ENCODE measurements at places on chromosomes 2 and 18. TPM values are rescaled to one million over a fixed set of nuclear protein-coding genes. Genes with fewer than 3 reads are reported as not detected.

- ATAC-seq: no peak
Measured at GRCh38 chr2:1704631-1705556, 39.4 kb downstream of the PXDN start.

Gene STARD6
- total RNA-seq: not detected

- no peak for ATAC-seq
Measured at GRCh38 chr2:81073412-81073811, 768.9 kb upstream of the LRRTM1 start.

Gene MAPK4
- 9.3 TPM for total RNA-seq

- no peak for ATAC-seq
Measured at GRCh38 chr18:6365385-6365784, 49.3 kb downstream of the L3MBTL4 start.

DNA sequence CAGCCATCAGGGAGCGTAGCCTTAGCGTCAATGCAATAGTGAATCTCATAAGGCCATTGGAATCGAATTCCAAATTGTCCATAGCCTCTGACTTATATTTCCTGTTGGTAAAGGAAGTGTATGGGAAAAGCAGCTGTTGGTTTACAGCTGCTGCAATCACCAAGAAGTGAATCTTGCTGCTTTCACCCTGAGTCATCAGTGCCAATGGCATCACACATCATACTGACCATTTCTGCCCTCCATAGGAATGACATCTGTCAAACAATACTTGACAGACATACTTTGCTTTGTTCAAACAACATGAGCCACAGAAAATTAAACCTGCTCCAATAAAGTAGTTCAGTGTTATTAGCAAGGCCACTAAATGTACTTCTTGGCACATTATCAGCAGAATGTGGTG is 111.2 kb upstream of the KLHL29 start:
- no peak for ATAC-seq

DNA sequence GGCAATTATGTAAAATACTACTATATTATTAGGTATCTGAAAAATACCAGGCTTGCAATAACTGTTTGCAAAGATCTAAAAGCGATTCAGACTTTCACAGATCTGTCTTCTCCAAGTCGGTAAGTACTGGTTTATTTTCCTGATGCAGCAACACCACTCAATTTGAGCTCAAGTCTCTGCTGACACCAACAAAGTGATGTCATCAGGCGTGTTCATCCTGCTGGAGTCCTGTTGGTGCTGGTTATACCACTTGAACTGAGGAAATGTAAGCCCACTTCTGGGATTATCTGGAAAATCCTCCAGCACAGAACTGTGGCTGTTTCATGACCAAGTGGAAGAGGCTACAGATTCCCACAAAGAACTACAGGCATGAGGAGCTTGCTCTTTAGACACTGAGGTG is 267.6 kb downstream of the BCL2 start:
- no peak for ATAC-seq

Gene MAIP1
- total RNA-seq: 18.7 TPM

DNA sequence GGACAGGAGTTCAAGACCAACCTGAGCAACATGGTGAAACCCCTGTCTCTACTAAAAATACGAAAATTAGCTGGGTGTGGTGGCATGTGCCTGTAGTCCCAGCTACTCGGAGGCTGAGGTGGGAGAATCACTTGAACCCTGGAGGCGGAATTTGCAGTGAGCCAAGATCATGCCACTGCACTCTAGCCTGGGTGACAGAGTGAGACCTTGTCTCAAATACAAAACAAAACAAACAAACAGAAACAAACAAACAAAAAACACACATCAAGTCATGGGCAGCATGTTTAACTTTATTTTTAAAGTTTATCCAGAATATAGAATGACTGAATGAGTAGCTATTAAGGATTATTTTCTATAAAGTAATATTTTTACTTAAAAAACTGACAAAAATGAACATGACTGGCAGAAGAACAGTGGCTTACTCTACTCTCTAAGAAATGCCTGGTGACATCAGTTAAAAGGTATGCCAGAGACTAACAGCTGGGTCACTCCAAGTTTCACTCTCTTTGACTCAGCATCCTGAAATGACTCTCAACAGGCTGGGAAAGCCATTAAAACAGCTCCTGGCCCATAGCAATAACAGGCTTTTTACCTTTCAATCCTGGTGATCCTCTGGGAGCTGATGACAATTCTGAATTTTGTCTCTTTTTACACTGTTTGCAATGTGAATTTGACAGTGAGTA is 281.6 kb upstream of the STON1 start:
- peak; percentile 87 for ATAC-seq

DNA sequence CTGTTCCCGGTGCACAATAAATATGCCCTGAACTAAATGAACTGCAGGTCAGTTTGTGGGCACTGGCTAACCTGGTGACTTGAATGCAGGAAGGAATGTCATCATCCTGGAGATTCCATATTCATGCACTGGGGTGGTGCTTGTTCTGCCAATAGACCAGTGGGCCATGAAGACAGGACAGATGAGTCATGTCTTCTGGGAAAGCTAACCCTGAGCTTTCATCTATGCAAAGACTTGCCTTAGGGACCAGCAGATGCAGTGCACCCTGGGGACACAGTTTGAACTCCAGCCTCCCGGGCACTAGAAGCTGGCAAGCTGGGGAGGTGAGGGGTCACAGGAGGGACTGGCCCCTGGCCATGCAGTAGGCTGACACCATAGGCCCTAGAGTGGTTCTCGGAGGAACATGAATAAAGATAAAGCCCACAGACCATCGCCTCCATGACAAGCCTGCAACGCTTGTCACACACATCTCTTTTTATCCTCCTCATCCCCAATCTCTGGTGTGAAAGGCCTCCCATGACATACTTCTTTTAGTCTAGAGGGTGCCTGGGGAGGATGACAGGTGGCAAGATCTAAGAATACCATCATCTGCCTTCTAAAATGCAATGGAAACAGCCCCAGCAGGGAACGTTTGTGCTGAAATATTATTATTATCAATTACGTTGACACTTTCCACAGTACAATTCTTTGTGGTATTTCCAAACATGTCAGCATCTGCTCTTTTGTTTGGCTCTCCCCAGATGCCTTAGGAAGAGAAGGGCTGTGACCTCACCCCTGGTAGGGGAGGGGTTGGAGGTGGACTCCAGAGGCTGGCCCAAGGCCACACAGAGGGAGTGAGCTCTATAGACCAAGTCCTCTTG is 267.4 kb upstream of the RAB6C start:
- ATAC-seq: no peak

Gene SULT1C4
- 4.5 TPM for total RNA-seq

Gene LYG2
- not detected for total RNA-seq

DNA sequence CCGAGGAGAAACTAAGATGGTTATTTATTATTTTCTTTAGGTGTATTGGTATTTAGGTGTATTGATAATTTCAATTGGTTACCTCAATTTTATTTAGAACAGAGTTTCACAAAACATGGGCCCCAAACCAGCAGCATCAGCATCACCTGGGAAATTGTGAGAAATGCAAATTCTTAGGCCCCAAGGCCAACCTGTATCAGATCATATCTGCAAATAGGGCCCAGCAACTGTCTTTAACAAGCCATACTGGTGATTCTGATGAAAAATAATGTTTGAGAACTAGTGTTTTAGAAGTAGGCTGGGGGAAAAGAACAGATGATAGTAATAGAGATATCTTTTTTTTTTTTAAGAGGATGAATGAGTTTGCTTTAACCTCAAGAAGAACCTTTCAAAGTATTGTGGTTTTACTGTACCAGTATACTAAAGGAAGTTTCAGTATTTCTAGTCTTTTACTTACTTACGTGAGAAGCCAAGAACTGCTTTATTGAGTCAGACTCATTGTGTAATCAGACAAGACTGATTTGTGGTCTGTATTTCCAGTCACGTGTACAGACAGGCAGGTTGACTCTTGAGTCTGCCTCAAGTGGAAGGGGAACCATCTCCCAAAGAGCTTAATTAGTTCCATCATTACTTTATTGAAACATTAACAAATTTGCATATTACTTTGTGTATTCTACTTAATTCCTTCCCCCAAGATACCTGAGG is 60.4 kb upstream of the GAREM1 start:
- no peak for ATAC-seq

GRCh38 chr2:47016172-47016913 is 100.7 kb upstream of the MCFD2 start:
- ATAC-seq: peak; percentile 67

DNA sequence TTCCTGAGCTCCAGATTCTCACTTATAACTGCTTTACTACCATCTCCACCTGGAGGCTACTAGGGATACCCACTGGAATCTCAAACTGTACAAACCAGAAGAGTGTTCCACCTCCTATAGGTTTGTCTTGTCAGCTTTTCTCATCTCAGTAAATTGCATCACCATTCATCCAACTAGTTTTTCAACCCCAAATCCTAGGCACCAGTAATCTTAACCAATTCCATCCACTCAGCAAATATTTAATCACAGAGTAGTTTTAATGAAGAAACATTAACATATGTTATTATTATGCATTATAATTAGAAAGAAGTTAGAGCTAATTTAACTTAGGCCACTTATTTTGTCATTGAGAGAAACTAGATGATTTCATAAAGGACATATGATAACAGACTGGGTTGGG is 635.0 kb downstream of the DCDC2C start:
- no peak for ATAC-seq

DNA sequence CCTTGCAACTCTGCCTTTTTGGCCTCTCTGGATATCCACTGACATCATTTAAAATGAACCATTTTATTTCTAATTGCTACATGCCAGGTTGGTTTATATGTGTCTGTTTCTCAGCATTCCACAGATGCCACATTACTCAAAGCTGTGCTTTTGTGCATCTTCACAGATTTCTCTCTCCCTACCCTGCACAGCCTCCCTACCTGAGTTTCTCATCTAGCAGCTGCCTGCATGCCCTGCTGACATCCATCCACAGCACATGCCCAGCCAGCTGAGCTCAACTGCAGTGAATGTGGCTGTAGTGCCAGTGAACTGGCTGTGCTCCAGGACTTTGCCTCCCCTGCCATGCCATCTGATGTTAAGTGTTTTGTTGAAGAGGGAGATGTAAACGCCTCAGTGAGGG is 44.5 kb downstream of the PKP4 start:
- no peak for ATAC-seq

- ATAC-seq: no peak
Measured at GRCh38 chr2:106126705-106127281, 67.3 kb downstream of the UXS1 start.

- no peak for ATAC-seq
Measured at GRCh38 chr2:43265421-43265820, 39.0 kb upstream of the ZFP36L2 start.

DNA sequence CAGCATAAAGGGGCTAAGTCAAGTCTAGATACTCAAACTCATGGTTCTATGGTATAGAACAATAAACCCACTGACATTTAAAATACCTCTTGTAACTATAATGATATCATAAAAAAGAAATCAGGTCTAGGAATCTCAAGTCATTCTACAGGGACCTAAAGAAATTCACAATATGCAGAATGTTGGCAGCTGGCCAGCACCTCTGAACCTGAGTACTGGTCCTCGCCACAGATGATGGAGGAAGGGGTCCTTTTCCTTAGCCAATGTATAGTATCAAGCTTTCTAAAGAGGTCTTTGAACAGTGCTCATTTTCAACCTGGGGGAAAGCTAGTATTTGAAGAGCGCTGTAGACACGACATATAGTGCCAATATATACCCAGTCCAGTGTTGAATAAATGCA is 108.4 kb upstream of the ITGB6 start:
- no peak for ATAC-seq

DNA sequence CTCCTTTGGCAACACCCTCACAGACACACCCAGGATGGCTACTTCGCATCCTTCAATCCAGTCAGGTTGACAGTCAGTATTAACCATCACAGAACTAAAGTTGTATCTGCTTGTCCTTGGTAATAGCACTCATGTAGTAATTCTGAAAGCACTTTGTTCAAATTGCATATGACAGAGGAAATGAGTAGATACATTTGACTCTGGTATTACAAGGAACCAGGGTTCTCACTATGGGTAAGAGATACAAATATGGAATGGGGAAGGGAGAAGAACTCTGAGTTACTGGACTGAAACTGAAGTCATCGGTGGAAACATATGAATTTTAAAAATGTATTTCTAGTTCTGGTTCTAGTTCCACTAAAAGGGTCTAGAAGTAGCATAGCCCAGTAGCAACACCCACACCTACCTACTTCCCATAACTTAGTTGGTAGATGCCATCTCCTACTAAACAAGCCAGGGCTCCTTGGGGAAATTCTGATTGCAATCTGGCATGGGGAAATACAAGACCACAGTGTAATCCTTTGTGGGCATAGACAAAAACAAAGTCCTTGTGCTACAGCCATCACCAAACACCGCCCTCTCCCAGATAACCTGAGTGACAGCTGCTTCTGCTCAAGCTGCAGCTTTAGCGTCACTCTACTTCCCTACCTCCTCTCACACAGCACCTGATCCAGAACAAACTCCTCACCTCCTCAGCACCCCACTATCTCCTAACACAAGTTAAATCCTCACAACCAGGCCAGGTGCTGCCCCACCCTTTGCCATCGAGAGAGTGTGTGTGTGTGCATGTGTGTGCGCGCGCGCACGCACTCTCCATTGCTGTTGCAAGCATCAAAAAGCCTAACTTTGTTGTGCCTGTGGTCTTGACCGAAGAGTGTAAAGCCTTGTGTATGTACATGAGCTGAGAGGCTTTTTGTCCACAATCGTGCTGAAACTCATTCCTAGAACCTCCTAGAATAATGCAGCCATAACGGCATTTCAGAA is 31.4 kb upstream of the CD226 start:
- no peak for ATAC-seq

DNA sequence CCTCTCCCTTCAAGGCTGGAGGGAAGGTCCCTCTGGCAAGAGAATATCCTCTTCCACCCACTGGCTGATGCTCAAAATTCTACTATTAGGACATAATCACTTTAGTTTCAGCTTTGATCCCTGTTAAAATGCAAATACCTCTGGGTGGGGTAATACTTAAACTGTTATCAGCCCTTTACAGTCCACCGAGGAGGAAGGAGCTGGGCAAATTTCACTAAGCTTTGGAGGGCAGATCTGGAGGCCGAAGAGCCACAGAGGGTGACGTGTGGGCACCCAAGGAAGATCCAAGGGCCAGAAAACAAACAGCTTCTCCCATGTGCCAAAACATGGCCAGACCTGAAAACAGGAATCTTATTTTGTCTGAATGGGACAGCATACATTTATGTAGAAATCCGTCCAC is 74.6 kb upstream of the BCL11A start:
- no peak for ATAC-seq

DNA sequence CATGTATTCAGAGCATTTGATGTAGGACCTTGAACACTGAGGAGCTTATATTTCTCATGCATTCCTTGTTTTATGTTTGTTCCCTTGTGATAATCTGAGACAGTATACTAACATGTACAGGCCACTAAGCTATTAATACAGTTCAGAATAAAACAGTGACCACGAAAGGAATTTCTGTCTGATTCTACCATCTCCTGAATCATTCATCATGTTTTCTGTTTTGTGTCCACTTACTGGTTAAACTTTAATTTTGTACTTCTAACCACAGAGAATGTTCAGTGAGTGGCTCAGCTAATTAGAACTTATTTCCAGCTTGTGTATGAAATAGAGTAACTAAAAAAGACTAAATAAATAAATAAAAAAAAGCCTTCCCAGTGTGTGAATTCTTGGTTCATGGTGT is 110.4 kb downstream of the LRP1B start:
- no peak for ATAC-seq

GRCh38 chr18:73715210-73715670 is 432.4 kb downstream of the FBXO15 start:
- ATAC-seq: peak; percentile 22

GRCh38 chr18:52971097-52971496 is 631.1 kb downstream of the DCC start:
- no peak for ATAC-seq
